IMR-90 (cell line): ENCODE measurements at places on chromosomes 6 and 20. TPM values are rescaled to one million over a fixed set of nuclear protein-coding genes. Genes with fewer than 3 reads are reported as not detected.
A peak's percentile ranks its signal among the peaks of the same experiment; 100 is the strongest.

ADGRG6 gene
- total RNA-seq: 20.3 and 22.5 TPM in 2 replicates

ASIP gene
- not detected in 2 replicates for total RNA-seq

POU3F2 gene
- not detected in 2 replicates for total RNA-seq

DNA sequence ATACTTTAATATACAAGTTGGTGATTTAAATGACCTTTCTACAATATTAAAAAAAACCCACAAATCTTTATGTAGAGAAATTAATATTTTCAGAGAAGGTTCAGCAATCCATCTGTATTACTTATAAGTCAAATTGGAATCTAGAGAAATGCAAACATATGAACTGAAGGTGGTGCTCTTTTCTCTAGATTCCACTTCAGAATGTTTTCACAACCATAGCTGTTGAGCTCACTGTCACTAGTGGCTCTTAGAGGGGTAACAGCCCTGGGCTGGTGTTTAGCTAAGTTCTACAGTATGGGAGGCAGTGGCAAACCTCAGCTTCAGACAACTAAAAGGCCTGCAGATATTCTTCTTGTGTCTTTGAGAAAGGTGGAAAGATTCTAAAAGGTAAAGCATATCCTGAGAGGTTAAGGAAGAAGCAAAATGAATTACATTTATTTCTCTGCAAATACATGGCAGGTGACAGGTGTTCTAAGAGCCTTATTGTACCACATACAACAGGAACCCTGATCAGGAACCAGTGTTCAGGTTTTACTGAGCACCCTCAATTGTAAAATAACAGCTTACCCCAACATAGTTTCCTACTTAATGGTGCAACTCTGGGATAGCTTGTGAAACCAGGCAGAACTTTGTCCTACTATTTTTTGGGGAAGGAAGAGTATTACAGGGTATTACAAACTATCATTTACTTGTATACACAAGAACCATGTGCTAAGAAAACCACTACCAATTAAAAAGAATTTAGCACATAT is 56.6 kb upstream of the SAMHD1 start:
- no peaks in the 10 kb centered on the region for H3K27me3 ChIP-seq
- H3K27ac ChIP-seq: no peak overlapping the region
- H3K4me3 ChIP-seq: no peak overlapping the region
- no peaks in the 10 kb centered on the region for H3K4me1 ChIP-seq
- DNase-seq: peak; percentile 56
- peaks cover 7% of the 10 kb centered on the region; the same call in 1 of the 2 replicates for H3K36me3 ChIP-seq

GRCh38 chr6:37104824-37105147 is 65.2 kb upstream of the PIM1 start:
- no peak overlapping the region for H3K27ac ChIP-seq
- H3K4me1 ChIP-seq: peaks cover 12% of the 10 kb centered on the region
- no peak for DNase-seq

- no peak overlapping the region for H3K27ac ChIP-seq
- peaks cover 3% of the 10 kb centered on the region; the same call in 1 of the 2 replicates for H3K4me1 ChIP-seq
- H3K4me3 ChIP-seq: no peak overlapping the region
- H3K27me3 ChIP-seq: no peaks in the 10 kb centered on the region
- DNase-seq: no peak
- H3K36me3 ChIP-seq: no peaks in the 10 kb centered on the region
Observed at GRCh38 chr6:142258305-142258704, 43.5 kb upstream of the ADGRG6 start.
